CD4-positive, alpha-beta T cell treated with Interleukin-17A for 4 hours (primary cell): ENCODE measurements at places on chromosomes 16 and 17.

GRCh38 chr16:66493490-66494401 lies 56.2 kb downstream of the TK2 start:
- no peak for DNase-seq

DNA sequence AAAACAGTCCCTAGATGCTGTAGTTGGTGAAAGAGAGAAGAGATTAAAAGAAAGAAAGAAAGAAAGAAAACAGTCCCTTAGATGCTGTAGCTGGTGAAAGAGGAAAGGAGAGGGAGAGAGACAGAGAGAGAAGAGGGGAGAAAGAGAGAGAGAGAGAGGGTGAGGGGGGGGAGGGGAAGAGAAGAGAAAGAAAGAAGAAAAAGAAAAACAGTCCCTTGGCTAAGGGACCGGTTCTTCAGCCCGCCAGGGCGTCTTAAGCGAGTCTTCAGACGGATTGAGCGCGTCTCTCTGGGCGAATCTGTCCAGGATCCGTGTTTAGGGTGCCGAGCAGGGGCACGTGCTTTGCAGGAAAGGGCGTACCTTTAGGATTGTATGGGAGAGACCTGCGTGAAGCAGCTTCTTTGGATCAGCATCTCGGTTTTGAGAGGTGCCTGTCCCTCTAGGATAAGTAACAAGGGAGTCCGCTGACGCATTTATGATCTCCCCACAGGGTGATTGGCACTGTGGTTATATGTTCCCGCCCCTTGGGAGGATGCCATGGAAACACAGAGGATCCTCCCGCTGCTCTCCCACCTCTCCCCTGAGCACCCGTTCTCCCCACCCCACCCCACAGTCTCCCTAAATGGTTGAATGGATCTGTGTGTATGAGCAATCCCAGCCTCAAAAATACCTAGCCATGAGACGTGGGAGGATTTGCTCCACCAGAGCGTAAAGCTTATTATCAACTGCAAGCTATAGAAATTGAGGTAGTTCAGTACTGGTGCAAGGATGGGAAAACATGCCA lies 16.7 kb downstream of the GNGT2 start:
- DNase-seq = peak; percentile 38

DNA sequence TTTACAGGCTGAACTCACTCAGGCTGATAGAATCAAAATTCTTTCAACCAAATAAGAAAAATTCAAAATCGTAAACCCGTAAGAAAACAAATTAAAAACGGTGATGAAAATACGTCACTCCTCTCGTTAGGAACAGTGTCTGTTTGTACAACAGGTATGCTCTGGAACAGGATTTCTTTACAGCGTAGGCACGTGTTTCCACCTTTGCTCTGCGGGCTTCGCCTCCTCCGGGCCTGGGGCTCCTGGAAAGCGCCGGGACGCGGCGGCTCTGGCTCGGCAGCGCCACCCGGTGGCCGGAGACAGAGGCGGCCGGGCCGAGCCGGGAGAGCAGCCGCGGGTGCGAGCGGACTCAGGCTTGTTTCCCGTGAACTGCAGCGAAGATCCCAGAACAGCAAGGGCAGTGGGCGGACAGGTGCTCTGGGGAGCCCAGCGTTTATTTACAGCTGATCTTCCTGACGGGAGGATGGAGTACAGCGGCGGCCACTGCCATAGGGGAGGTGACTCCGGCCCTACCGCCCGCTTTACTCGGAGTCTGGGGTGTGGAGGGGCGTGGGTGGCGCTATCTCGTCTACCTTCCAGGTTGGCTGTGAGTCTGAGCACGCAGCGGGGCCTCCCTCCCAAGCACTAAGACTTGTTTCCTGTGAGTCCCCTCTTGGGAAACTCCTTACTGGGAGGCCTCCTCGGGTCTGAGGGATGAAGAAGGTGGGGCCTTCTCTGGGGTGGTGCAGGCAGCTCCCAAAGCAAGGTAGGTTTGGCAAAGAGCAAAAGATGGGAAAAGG lies 40.5 kb upstream of the ATP2A3 start:
- peak; percentile 74 for DNase-seq

GRCh38 chr16:73171380-73171779 lies 123.5 kb upstream of the ZFHX3 start:
- no peak for DNase-seq

- DNase-seq = no peak
Measured at GRCh38 chr16:60203525-60204124, 1469.5 kb upstream of the GOT2 start.

DNA sequence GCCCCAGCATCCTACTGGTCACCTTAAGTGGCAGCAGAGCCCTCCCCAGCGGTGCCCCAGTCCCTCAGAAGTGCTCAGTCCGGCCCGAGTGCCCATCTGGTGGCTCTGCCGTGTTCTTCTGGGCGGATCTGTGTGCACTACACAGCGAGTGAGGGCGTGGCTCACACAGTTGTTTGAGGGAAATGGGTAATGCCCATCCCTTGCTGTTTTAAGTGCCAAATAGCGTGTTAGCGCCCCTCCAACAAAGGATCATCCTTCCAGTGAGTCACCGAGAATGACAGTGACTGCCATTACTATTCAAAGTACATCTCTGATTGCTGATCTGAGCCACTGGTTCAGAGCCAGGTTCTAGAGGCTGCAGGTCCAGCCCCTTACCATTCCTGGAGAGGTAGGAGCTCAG lies 152.0 kb downstream of the LGALS9B start:
- no peak for DNase-seq

DNA sequence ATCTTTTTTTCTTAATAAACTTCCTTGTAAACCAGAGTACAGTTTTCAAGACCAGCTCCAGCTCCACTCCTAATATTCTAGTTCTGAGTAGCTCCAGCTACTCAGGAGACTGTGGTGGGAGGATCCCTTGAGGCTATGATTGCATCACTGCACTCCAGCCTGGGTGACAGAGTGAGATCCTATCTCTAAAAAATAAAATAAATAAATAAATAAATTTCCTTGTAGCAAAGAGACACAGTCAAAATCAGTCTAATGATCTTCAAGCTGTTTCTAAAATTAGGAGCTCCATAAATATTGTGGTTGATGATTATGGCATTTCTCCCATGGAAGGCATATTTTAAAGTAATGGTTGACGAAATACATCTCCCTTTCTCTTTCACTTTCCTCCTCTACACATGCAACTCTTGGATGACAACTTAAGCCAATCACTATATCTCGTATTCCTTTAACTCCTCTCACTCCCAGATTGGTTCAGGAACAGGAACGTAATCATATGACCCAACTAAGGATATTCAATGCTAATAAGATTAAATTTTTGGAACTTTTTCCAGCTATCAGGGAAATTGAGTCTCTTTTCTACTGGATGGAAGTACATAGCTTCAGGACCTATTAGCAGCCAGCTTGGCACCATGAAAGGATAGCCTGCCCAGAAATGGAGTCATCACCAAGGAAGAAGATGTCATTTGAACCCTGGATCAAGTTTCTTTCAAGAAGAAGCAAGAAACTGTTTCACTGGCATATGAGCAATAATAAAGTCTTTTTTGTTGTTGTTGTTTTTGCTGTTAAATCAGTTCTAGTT lies 42.1 kb upstream of the TAOK1 start:
- DNase-seq = no peak

- DNase-seq = no peak
Measured at GRCh38 chr17:30924341-30924740, 2.6 kb downstream of the ADAP2 start.

- no peak for DNase-seq
Measured at GRCh38 chr17:42886283-42887176, 14.1 kb upstream of the G6PC1 start.

DNA sequence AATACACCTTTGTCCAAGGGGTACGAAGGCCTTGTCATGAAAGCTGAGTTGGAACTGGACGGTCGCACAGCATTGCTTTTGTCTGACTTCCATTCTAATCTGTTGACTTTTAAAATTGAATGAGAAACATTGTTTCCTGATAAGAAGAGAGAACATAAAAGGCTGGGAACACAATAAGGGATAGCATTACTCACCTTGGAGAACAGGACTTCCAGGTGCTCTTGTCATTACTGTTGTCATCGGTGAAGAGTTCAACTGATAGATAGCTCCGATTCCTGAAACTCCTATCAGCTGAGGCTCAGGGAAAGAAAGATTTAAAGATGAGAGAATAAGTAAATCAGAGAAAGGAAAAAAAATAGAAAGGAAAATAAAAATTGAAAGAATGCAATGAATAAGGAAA lies 351.1 kb downstream of the KCNJ2 start:
- no peak for DNase-seq

- no peak for DNase-seq
Measured at GRCh38 chr16:67649494-67649931, 4.6 kb downstream of the CARMIL2 start.

GRCh38 chr16:89332243-89332901 lies 114.9 kb downstream of the ZNF778 start:
- DNase-seq = no peak

DNA sequence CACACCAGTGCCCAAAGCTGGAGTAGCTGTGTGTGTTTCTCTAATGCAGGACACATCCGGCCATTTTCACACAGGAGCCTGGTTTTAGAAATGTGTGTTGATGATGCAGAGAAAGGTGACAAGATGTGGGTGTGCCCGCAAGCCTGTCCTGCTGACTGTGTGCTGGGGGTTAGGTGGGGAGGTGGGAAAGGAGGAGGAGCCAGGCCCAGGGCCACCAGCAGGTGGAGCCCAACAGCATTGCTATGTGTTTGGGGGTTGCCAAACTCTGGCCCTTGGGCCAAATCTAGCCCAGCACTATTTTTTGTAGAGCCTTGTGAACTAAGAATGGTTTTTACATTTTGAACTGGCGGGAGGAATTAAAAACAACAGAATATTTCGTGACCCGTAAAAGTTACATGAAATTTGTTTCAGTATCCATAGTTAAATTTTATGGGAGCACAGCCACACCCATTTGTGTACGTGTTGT lies 61.7 kb upstream of the LGALS9 start:
- DNase-seq = peak; percentile 48

DNA sequence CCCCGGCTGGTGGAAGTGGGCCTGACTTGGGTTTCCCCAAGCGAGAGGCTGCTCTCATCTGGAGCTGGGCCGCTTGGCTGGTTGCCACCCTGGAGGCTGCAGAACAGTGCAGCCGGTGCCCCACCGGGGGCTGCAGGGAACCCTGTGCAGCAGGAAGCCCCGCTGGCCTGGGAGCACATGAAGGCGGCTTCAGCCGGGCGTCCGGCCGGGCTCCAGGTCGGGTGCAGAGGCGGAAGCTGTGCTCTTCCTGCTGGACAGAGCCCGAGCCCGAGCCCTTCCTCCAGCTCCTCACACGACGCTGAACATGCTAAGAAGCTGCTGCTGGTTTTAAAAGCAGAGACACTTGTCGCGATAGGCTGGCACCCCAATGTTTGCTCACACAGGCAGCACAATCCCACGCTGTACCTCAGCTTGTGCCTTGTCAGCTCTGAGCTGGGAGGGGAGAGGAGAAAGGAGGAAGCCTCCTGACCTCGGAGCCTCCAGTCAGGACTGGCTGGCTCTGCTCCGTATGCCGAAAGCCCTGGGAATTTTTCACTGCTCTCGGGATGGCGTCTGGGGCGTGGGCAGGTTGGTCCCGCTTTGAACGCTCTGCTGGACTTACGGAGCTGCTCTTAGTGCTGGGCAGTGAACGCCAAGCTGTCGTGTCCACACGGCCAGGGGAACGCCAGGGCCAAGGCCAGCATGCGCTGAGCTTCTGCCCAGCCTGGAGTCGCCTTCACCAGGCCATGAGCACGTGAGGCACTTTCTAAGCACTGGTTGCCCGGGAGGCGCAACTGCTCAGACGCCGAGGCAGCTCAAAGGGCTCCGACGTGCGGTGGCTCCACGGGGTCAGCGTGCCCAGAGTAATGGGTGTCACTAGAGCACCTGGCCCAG lies 8.8 kb downstream of the CDK5R1 start:
- no peak for DNase-seq

DNA sequence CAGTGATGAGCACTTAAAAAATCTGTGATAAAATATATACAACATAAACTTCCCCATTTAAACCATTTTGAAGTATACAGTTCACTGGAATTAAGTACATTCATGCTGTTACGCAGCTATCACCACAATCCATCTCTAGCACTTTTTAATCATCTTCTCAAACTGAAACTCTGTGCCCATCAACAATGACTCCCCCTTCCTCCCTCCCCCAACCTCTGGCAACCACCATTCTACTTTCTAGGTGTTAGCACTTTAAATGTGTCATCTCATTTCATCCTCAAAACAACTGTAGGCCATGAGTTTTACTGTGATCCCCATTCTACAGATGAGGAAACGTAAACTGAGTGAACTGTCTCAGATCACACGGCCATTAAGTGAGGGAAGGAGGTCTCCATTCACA lies 13.8 kb upstream of the TMEM98 start:
- DNase-seq = no peak

DNA sequence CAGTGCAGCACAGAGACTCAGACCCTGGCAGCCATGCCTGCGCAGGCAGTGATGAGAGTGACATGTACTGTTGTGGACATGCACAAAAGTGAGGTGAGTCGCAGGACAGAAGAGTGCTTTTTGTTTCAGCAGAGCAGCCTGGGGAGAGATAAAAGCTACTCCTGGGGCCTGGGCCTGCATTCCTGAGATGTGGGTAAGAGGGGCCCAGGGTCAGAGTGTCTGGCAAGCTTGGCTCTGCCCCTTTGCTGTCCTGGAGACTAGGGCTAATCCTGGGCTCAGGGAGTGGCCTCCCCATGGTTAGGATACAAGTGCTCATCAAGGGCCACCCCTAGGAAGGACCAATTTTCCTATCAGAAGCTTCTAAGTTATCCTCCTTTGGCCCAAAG lies 4.8 kb upstream of the ERBB2 start:
- DNase-seq = no peak

DNA sequence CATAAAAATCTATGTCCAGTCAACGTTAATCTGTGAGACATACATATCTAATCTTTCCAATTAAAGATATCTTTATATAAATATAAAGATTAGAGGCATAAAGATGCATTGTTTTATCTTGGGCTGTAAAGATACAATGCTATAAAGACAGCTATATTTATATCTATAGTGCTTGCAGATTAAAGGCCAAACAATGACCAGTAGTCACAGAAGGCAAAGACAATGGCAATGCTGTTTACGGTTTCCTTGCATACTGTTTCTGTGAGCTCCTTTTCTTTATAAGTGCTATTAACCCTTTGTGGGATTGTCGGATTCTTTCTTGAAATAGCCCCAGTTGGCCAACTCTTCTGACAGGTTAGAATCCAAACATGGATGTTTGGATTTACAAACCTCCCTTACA lies 85.5 kb upstream of the SALL1 start:
- no peak for DNase-seq

GRCh38 chr16:75111961-75112733 lies 4.4 kb downstream of the LDHD start:
- no peak for DNase-seq

- DNase-seq = no peak
Measured at GRCh38 chr17:61205401-61205800, 194.2 kb upstream of the TBX2 start.

DNA sequence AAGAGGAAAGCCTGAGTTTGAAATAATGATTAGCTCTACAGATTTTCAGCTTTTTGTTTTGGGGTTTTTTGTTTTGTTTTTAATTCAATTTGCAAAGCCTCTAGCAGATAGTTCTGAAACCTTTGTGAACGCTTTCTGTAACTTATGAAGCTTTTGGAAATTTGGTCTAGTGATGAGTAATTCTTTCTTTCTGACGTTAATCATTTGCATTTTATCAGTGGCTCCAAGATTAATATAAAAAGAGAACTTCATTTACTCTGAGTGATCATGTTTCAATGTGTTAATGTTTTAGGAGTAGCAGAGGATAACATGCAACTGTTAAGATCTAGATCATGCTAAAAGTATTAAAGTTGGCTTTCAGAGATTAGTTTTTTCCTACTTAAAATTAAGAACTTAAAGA lies 160.3 kb upstream of the TBX2 start:
- no peak for DNase-seq
